Kidney glomerular epithelial cell (primary cell): ENCODE measurements at places on chromosomes 7 and 10.

DNA sequence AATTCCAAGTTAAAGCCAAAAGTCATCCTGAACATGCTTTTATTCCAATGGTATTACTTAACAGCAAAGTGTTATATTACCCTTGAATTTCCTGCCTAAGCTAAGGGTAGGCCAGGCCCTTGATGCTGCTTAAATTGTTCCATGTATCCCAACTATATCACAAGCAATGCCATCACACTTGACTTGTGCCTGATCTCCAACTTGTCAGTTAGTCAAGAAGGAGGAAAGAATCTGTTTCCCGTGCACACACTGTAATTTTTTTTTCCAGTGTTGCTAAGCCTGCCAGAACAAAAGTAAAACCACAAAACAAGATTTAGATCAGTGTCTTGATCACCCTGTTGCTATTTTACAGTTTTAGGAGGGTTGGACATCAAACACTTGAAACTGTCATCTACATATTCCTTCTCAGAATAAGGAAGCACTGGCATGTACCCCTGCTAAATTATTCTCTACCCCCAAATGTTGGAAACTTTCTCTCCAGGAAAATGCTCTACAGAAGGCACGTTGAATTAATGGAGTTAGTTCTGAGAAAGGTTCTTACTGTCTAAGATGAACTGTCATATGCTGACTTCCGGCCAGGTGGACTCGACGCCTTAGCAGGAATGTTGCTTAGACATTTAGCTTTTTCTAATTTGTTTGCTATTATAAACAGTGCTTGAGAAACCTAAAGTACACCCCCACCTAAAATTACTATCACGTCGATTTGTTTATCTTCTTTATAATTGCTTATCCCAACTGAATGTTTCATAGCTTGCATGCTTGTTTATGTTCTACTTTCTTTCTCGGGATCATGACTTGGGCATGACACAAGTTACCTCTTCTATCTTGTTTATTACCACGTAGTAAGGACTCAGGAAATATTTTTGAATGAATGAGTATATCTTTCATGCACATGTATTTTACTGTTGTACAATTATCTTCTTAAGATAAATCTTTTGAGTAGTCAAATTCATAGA, 105.5 kb upstream of the ZNF438 start:
- no peak for DNase-seq

DNA sequence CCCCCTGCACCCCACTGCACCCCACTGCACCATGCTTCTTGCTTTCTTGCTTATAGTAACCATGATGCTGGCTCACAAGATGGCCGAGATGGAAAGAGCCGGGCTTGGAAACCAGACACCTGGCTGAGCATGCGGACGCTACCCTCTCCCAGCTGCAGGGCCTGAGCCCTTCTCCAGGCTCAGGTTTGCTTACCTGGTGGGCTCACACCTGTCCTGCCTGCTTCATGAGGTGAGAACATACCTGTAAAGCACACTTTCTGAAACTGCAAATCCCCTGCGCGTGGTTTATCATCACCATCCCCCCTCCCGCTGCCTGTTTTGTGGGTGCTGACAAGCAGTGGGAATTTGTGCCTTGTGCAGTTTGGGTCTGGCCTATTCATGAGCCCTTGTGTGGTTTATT, 302.7 kb downstream of the GLRX3 start:
- DNase-seq, result no peak

GRCh38 chr10:129442866-129443265, 24.2 kb upstream of the MGMT start:
- DNase-seq, result no peak

DNA sequence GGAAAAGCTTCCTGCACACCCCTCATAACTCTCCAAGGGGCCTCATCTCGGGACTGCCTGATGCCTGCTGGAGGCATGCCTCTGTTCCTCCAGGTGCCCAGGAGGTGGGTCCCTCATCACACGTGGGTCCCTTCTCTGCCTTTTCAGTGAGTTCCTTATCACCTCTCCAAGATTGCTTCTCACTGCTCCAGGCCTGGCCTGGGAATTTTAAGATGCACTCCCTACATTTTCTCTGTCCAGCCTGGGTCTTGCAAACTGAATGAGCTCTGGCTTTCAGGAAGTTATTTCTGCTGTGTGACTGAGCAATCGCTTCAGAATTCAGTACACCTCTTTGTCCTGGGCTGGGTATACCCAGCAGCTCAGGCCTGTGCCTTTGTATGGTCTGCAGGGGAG, 43.8 kb downstream of the LRRC18 start:
- no peak for DNase-seq

DNA sequence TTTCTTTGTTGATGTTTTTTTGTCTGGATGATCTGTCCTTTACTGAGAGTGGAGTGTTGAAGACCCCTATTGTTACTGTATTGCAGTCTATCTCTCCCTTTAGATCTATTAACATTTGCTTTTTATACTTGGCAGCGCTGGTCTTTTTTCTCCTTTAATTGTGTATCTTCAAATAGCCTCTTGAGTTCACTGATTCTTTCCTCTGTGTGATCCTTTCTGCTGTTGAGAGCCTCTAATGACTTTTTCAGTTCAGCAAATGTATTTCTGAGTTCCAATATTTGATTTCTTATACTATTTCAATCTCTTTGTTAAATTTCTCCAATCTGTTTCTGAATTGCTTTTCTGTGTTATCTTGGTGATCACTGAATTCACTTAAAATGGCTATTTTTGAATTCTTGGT, 15.4 kb downstream of the R3HCC1L start:
- peak; percentile 18 for DNase-seq
